ENCODE measurements at places on chromosomes 4 and X.
A peak's percentile ranks its signal among the peaks of the same experiment; 100 is the strongest.

DNA sequence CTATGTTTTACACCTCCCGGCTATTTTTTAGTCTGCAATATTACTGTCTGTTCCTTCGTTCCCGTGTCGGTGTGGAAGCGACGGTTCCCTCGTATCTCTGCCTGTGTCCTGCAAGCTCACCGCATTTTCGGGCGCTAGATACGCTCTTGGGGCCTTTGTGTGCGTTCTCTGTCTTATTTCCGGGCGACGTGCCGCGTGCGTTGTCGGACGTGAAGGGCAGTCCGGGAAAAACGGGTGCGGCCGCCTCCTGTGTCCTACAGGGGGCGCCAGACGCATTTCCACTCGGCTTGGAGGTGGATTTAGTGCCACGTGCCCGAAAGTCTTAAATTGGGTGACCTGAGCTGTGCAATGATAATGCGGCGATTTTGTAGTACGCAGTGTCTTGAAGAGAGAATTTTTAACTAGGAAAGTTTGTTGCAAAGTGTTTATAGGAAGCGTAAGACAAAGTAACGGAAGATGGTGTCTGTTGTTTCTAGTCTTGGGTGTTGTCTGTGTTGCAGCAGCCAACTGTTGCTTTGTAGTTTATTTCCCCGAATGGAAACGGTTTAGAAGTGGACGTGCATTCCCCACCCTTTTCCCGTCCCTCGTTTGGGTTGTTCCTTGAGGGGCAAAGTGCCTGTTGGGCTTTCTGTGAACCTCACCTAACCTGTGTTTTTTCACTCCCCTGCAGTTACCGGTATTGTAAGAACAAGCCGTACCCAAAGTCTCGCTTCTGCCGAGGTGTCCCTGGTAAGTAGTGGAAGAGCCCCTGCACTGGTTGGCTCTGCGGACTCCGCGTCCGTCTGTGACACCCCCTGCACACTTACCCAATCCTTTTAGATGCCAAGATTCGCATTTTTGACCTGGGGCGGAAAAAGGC lies 720 bp downstream of the RPL10 start:
- DNase-seq: peak; percentile 65

DNA sequence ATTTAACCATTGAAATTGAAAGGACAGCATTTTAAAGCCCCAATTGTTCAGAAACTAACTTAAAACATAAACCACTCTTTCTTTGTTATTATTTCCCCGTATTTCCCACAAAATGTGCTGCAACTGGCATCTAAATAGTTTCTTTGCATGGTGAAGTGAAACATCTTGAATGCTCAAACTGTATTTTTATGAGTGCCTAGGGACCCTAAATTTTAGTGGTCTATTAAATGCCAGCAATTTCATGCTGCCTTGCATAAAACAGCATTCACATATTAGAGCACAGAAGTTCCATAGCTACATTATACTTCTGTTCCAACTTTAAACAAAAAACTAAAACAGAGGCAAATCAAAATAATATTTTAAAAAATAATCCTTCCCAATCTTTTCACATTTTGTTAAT lies 5.4 kb downstream of the RAB28 start:
- DNase-seq: no peak

- no peak for DNase-seq
These were observed 78.2 kb upstream of the PRSS48 start for GRCh38 chr4:151198748-151199147.

GRCh38 chr4:100935090-100935489 lies 412.2 kb downstream of the PPP3CA start:
- no peak for DNase-seq

DNA sequence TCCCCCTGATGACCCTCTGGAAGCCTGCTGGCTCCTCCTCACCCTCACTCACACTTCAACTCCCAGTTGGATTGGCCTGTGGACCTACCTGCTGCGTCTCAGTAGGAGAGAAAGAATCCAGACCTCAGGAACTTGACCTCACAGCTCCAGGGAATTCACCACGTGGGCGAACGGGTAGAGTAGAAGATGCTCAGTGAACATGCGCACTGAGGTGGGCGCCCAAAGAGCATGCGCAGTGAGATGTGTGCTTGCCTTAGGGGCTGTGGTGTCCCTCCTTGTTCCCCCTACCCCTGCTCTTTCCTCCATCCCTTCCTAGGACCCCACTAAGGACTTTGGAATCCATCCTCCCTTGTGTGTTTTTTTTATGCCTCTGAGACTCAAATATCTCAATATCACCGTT lies 12.9 kb downstream of the FOXR2 start:
- DNase-seq: no peak

DNA sequence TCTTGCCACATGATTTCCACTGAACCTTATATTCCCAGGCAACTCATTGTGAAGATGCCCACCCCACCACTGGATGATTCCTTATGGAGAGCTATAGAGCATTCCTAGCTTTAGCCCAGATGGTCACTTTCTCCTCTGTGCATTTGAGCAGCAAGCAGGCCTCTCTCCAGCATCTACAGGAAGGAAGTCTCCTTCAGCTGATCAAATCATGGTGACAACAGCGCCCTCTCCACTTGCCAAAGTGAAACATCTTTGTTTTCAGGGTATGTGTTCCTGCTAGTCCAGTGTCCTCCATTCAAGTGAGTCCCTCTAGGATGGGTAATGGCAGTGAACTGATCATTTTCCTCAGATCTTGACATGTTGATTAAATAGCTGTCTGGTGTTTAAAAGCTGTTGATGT lies 10.9 kb upstream of the SYTL5 start:
- no peak for DNase-seq

DNA sequence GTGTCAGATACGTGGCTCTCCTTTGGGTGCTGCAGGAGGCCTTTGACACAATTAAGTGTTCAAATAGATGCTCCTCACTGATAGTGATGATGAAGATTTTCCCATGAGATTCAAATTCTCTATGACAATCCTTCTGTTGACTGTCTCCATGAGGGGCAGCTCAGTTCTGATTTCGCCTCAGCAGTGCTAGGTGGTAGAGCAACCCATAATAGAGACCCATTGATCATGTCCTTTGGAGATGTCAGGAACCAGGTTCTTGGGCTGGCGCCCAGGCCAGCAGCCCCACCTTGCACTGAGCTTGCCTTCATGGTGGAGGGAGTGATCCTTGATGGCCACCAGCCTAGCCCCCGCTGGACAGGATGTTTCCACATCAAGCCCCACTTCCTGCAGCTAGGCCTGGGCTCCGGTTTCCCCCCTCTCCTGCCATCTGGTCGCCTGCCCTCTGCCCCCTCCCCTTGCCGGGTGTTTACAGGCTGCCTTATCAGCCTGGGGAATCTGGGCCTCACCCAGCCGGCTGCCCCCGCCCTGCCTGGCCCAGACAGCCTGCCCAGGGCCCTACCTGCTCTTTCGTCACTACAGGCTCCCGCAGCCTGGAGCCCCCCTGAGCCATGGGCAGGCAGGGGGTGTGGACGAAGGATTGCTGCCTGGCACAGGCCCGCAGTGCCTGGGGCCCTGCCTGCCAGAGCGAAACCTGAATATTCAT lies 12.6 kb downstream of the ELF4 start:
- no peak for DNase-seq

GRCh38 chrX:103554687-103555424 lies 30.5 kb upstream of the TCEAL4 start:
- DNase-seq: peak; percentile 55

DNA sequence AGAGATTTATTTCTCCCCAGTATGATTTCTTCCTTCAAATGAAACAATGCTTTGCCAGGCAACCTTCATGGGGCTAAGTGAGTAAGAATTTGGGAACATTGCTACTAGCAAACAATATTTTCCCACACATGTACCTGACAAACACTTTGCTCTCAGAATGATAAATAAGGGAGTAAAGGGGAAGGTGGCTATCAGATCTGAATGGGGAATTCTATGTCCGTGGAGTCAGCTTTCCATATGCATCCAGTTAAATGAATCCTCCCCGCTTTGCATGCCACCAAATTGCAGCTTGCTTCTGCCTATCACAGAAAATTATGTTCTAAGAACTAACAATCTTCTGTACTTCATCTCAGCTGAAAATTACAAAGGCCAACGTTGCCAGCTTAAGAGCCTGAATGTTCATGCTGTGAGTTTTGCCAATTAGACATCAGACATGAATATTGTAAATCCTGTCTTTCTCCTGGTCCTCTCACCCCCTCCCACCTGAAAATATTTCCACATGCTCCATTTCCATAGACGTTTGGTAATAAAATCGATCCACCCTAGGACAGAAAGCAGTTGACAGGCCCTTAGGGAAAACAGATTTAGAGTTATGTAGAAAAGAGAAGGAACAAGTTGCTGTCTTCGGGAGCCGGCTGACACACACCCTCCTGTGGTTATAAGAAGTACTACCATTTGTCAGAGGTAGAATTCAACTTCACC lies 6.3 kb downstream of the MEPE start:
- DNase-seq: no peak

- DNase-seq: no peak
These were observed 47.4 kb upstream of the PTCHD1 start for GRCh38 chrX:23287191-23287725.

GRCh38 chrX:148905400-148905799 lies 405.0 kb downstream of the AFF2 start:
- DNase-seq: no peak

GRCh38 chr4:88967883-88968331 lies 89.1 kb downstream of the FAM13A start:
- no peak for DNase-seq

GRCh38 chr4:54685810-54686209 lies 28.1 kb downstream of the KIT start:
- no peak for DNase-seq

DNA sequence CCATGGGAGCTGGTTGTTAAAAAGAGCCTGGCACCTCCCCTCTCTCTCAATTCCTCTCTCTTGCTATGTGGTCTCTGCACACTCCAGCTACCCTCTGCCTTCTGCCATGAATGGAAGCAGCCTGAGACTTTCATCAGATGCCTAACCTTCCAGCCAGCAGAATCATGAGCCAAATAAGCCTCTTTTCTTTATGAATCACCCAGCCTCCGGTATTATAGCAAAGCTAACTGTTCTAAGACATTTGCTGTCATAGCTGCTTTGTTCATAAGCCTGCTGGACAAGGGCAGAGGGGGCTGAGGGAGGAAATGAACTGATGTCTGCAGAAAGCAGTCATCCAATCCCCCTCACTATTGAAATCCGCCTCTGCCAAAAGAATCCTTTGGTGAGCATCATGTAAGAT lies 196.7 kb downstream of the ZNF330 start:
- no peak for DNase-seq

DNA sequence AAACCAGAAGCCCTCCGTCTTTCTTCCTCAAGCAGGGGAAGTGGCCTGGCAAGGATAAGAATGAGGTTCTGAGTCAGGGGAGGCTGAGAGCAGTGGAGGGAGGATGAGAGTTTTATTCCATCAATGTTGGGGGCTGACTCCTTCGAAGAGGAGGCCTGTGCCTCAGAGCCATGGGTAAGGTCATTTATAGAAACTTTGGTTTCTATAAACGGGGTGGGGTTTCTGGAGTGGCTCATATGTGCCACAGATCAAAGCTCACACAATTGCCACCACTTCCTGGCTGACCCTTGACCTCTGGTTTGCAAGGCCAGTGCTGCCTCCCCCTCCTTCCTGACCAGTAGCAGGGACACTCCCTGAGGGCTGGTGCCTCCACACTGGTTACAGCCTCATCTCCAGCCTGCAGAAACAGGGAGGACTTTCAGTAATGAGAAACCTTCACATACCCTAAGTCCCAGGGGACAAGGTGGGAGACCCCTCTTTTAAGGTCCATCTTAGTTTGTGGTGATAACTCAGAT lies 166.0 kb downstream of the PDGFRA start:
- no peak for DNase-seq

GRCh38 chr4:176874721-176875445 lies 82.2 kb upstream of the VEGFC start:
- no peak for DNase-seq

- DNase-seq: no peak
These were observed 4.9 kb downstream of the TASL start for GRCh38 chrX:30572678-30573077.

GRCh38 chrX:18917831-18918230 lies 66.1 kb downstream of the PHKA2 start:
- DNase-seq: no peak

DNA sequence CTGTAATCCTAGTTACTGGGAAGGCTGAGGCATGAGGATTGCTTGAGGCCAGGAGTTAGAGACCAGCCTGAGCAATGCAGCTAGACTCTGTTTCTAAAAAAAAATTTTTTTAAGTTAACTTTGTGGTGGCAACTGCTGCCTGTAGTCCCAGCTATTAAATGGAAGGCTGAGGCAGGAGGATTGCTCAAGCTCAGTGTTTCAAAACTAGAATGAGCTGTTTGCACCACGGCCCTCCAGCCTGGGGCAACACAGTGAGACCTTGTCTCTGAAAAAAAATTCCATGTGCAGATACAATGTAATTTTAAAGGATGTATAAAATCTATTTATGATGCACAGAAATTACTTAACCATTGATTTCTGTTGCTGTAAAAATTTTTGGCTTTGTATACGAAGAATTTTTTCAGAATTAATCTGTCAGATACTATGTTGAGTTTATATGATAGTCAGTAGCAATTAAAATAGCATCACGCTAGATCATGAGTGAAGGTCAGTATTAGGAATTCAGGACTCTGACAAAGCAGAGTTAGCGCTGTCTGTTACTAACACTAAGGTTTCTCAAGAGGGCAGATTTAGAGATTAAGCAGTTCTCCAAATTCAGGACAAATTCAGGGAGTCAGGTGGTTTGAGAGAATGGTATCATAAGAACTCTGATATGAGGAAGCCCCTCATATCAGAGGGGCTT lies 8.3 kb upstream of the AGA start:
- DNase-seq: no peak

GRCh38 chr4:110622841-110623717 lies at the start of gene PITX2:
Gene PITX2 (minus strand): TSS chr4:110623077. CDS start chr4:110622460, 617 bp downstream.
- DNase-seq: peak; percentile 14
